ENCODE measurements at places on chromosomes 5 and 9. TPM values are rescaled to one million over a fixed set of nuclear protein-coding genes. Genes with fewer than 3 reads are reported as not detected.

- DNase-seq: no peak
Observed at GRCh38 chr5:79499640-79500273, 14.2 kb downstream of the HOMER1 start.

GRCh38 chr5:143898916-143899591 lies 87.1 kb downstream of the HMHB1 start:
- no peak for DNase-seq

DNA sequence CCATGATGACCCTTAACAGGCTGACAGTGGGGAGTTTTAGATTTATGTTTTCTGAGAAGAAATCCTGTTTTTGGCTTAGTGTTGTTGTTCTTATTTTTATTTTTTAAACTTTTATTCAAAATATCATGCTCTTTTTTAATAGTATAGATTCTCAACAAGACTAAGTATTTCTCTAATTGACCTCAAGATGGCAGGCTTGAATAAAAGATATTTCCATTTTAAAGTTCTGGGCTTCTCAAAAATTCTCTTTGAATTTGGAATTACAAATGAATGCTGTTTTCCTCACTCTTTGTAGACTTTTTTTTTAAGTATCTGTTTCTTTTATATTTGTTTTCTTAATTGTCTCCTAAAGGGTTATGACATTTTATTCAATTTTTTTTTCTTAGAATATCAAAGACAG lies 50.0 kb upstream of the SH3GL2 start:
- no peak for DNase-seq

The PROB1 gene
- 4.7 TPM for total RNA-seq

- DNase-seq: no peak
Observed at GRCh38 chr9:7707934-7708333, 91.6 kb downstream of the DMAC1 start.

The KLF4 gene
- 52.5 TPM for total RNA-seq
